CD4-positive, alpha-beta memory T cell (primary cell): ENCODE measurements at places on chromosomes 4 and X.

DNA sequence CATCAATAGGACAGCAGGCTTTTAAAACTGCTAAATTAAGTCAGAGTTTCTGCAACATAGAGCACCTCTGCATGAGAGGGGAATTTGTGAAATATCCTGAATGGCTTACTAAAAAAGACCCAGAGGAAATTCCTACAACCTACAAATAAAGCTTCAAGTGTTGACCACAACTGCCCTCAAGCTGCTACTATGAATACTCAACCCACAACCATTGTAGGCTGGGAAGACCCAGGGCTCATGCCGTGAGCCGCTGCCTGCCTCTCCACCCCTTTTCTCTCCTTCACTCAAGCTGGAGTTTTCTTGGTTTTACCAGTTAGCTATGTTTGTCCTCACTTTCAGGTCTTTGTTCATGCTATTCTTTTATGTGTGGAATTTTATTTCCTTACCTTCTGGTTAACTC, 151.6 kb downstream of the EMCN start:
- DNase-seq: no peak

GRCh38 chr4:2750719-2751605, 5.2 kb downstream of the TNIP2 start:
- no peak for DNase-seq

- DNase-seq: no peak
These were observed 263.7 kb upstream of the UGT8 start for GRCh38 chr4:114334884-114335330.

DNA sequence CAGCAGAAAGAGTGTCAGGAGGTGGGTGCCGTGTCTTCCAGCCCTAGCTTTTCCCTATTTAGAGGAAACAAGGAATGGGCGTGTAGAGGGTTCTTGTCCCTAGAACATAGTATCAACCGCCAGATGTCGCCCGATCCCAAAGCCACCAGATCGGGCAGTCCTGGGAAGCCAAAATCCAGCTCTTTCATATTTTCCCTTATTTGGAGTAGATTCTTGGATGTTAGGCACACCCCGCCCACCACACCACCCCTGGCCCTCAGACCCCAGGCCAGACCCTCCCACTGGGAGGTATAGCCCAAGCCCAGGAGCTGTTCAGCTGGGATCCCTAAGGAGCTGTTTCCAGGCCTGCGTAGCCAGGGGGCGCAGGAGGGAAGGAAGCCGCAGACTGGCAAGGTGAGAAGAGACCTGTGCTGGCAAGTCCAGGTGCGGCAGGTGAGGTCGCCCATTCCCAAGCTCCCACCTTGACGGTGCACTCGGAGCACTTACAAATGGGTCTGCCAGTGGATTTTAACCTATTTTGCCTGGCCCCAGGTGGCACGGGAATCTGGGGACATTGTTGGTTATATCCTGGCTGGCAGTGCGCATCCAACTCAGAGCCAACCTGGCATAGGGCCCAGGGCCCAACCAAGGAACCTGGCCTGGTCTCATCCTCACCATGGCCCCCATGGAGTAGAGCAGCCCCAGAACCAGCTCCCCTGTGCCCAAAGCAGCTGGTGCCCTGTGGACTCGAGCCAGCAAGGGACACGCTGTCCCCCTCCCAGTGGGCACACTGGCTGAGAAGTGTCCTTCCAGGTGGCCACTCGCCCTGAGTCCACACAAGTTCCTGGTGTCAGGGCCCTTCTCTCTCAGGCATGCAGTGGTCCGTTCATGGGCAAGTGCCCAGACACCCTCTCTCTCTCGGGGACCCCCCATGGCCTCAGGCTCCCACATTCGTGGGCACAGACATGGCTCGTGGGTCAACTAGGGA, 811 bp downstream of the FLNA start:
- DNase-seq: no peak

- no peak for DNase-seq
These were observed 75.3 kb downstream of the DCUN1D4 start for GRCh38 chr4:51918251-51918650.

- no peak for DNase-seq
These were observed 15.4 kb downstream of the SNX12 start for GRCh38 chrX:71052721-71053120.

GRCh38 chr4:98556451-98556850, 102.0 kb downstream of the TSPAN5 start:
- DNase-seq: no peak
